ENCODE measurements at places on chromosomes 5 and 9. TPM values are rescaled to one million over a fixed set of nuclear protein-coding genes. Genes with fewer than 3 reads are reported as not detected.

DNA sequence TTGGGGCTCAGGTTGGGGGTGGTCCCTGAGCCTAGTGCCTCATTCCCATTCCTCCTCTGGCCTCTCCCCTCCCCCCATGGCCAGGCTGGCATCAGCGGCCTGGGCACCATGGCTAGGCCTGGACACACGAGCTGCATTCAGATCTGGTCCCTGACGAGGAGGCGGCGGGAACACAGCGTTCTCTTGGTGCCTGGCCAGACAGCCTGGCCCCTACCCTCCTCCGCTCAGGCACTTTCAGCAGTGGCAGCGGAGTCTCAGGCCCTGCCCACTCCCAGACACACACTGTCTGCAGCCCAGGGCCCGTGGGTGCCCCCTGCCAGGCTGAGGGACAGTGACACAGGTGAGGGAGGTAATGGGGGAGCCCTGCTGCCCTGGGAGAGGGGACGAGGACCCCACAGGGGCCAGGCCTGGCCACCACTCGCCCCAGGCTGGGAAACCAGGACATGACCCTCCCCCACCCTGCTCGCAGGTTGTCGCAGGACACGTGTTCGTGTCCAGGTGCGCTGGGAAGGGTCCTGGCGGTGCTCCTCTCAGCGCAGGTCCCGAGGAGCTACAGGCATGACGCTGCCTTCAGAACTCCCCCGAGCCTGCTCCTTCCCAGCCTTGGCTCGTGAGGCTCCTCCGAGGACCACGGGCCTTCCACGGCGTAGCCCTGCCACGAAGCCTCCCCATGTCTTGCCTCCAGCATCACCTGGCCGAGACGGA lies 19.9 kb upstream of the UBAC1 start:
- no peak for DNase-seq

GRCh38 chr9:26142201-26142600 lies 464.0 kb upstream of the TUSC1 start:
- no peak for DNase-seq

The TAF7 gene
- total RNA-seq: 124 TPM

GRCh38 chr5:33894566-33894965 lies 2.8 kb upstream of the ADAMTS12 start:
- DNase-seq: no peak

DNA sequence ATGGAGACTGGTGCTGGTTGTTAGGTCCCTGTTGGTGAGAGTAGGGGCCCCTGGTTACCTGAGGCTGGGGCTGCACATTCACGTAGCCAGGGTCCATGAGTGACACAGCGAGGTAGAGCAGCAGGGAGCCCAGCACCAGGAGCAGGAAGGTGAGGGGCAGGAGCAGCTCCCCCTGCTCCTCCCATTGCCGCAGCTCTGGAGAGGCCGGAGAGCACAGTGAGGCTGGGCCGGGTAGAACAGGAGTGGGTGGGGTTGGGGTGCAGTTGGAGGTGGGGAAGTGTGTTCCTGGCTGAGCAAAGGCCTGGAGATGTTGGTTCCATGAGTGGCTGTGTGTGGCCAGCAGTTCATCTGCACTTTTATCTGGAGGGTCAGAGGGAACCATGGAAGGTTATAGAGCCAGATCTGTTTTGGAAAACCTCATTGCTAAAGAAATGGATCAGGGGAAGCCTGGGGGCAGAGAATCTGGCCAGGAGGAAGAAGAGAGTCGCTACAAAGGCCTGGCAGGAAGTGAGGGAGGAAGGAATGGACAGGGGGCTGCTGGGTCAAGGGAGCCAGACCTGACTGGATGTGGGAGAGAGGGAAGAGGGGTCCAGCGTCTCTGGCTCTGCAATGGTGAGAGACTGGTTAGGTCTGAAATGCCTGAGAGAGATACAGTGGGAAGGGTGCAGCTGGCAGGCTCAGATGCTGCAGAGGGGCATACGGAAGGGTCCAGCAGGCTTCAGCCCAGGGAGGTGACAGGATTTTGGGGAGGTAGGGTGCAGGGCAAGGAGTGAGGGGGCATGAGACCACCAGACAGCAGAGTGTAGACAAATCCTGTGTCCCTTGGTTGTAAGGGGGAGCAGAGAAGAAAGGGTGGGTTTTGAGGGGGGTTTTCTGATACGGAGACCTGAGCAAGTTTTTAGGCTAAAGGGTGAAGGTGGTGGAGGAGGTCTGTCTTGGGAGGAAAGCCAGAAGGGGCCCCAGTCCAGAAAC lies 1.3 kb downstream of the ZDHHC12 start:
- no peak for DNase-seq

GRCh38 chr5:137115152-137115551 lies 384.0 kb downstream of the SPOCK1 start:
- no peak for DNase-seq

DNA sequence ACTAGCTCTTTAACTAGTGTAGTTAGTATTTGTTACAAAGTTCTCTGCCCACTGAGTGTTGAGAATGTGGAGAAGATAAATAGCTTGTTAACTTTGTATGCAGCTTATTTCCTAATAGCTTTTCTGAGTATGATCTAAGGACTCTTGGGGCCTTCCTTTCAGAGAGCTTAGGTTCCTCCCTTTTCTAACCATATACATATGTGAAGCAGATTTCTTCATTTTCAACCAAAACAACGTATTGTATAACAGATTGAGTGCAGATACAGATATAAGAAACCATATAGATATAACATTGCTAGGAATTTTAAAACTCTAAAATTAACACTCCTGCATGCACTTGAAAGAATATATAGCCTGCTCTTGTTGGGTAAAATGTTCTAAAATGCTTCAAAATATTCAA lies 70.4 kb downstream of the SCAMP1 start:
- no peak for DNase-seq

The SPINK6 gene
- not detected for total RNA-seq

DNA sequence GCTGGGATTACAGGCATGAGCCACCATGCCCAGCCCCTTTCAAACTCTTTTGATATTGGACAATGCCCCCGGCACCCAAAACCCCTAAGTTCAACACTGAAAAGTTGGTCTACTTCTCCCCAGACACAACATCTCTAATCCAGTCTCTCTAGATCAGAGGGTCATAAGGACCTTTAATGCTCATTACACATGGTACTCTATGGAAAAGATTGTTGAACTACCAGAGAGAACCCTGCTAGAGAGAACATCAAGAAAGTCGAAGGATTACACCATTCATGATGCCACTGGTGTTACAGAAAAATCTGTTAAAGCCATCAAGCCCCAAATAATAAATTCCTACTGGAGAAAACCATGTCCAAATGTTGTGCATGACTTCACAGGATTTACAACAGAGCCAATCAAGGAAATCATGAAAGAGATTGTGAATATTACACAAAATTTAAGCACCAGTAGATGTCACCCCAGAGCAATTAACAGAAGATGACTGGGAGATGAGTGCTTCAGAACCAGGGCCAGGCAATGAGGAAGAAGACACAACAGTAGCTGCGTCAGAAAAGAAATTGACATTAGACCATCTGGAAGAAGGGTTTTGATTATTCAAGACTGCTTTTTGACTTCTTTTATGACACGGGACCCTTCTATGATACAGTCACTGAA lies 28.3 kb upstream of the NIPAL4 start:
- peak; percentile 40 for DNase-seq

- no peak for DNase-seq
These were observed 3.8 kb downstream of the PCDH12 start for GRCh38 chr5:141954194-141954593.

DNA sequence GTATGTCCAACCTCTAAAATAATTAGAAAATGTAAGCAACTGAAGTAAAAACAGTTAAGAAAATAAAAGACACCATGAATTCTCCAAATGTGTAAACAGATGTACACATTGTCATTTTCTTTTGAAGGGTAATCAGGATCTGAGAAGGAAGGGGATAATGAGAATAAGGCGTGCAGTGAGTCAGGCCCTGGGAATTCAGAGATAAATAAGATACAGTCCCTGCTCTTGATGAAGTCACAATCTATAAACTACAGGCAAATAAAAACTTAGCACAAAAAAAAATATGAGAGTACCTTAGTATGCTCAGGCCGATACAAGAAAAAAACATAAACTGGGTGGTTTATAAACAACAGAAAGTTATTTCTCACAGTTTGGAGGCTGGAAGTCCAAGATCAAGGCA lies 315.3 kb downstream of the DNAH5 start:
- DNase-seq: no peak

The INSYN2B gene
- total RNA-seq: 3.9 TPM

GRCh38 chr9:124267271-124267807 lies 9.6 kb downstream of the NEK6 start:
- no peak for DNase-seq

The PCDHB4 gene
- 5.2 TPM for total RNA-seq

DNA sequence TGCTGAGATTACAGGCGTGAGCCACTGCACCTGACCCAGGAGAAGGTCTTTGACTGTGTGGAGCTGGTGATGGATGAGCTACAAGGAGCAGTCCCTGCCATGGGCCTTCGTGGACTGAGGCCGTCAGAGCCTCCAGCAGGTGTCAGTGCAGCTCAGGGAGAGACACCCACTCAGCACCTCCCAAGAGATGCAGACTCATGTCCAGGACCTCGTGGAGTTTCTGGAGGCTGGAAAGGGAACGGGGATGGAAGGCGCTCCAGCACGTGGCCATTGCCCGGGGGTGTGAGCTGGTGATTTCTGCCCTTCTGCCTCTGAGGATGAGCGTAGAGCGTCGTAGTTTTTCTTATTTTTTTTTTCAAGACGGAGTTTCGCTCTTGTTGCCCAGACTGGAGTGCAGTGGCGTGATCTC lies 9.5 kb downstream of the TOR4A start:
- DNase-seq: peak; percentile 47

DNA sequence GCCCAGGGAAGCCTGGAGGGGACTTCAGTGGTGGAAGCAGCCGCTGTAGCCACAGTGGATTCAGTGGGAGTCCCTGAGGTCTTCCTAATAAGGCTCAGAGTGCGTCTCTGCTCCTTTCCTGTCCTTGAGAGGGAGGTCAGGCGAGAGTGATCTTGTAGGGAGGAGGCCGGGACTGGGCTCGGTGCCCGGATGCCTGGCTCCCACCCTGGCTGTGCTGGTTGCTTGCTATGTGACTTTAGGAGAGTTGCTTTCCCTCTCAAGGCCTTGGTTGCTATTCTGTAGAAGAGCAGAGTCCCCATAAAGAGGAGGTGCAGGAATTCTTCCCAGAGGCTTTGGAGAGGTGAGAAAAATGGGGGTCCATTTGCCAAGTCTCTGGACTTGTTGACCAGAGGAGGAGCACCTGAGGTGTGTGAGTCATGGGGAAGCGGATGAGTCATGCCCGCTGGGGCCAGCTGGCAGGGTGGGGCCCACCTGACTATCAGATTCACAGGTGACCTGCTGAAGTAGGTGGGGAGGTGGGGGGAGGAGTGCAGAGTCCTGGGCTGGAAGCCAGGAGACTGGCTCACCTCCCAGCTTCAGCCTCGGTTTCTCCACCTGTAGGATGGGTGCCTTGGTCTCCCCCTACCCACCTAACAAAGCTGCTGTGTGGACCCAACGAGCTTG lies 13.8 kb downstream of the GSN start:
- DNase-seq: peak; percentile 63

DNA sequence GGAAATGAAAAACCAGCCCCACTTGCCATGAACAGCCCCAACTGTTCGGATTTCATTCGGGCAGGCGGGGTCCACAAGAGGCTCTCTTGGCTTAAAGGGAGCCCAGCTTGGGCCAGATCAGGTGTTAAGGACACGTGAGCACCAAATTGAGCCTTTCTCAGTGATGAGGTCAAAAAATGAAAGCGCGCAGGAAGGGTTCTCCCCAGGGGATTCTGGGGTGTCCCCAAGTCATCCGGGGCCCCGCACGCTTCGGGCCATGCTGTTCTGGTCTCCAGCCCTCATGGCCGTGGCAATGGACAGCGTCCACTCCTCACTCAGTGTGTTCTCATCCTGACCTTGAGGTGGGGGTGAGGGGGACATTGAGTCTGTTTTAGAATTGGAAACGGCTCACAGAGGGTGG lies 10.9 kb downstream of the AK1 start:
- DNase-seq: no peak

The PSMB7 gene
- 160 TPM for total RNA-seq

The IPO11 gene
- 7.9 TPM for total RNA-seq

DNA sequence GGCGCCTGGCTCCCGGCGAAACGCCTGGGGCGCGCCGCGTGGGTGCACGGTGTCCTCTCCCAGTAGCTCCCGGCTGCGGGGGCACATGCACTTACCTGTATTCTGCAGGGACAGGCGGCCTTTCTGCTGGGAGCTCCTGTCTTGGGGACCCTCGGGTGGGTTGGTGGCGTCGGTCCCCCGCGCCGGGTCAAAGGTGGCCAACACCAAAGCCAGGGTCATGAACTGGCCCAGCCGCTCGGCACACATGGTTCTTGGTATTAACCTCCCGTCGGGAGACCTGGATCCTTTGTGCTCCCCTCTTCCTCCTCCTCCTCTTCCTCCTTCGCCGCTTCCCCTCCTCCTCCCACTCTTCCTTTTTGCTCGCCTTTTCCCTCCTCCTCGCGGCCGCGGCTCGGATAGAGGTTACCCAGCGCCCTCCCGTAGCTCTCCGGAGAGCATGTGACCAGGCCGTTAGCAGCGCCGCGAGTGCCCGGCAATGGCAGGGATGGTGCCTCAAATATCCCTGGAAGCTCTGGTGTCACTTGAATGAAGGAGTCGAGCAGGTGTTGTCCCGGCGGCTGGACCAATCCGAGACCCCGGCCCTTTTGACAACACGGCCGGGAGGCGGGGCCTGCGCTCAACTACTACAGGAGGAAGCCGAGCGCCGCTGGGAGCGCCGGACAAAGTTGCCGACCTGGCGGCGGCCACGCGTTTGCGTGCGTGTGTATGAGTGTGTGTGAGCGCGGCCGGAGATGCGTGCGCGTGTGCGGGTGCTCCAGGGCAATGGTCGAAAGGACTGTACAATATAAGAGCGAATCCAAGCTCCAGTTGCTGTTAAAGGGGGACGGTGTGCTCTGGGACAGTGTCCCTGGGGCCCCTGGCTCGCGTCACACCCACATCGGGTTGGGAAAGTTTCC lies at the start of gene STC2:
Gene STC2, minus strand, starts transcription at position 467 of the 896 bp plus-strand sequence. Its CDS starts 221 bp downstream, at position 246.
- DNase-seq: peak; percentile 98

All from cardiac muscle cell (in vitro differentiated cells and primary cell).